GM13976 (cell line): ENCODE measurements at places on chromosomes 12 and 14.

DNA sequence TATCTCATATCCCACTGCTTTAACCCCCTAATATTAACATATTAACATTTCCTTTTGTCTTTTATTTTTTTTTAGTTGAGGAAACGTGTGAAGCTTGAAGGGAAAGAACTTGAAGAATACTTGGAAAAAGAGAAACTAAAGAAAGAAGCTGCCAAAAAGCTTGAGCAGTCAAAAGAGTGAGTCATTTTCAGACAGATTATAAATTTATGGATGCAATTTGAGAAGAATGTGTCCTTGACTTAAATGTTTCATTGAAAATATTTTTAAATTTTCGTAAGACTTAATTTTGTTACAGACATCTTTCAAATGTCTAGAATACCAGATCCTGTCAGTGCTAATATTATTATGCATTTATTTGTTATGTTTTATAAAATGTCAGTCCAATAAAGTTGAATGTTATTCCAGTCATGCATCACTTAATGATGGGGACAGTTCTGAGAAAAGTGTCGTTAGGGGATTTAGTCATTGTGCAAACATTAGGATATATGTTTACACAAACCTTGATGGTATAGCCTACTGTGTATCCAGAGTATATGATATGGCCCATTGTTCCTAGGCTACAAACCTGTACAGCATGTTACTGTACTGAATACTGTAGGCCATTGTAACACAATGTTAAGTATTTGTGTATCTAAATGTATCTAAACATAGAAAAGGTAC is 32.6 kb downstream of the CPSF2 start:
- DNase-seq = no peak

GRCh38 chr12:107891967-107892366 is 117.5 kb downstream of the ASCL4 start:
- peak; percentile 26 for DNase-seq

- DNase-seq = no peak
These were observed 1.4 kb downstream of the KRT2 start for GRCh38 chr12:52650520-52651081.

DNA sequence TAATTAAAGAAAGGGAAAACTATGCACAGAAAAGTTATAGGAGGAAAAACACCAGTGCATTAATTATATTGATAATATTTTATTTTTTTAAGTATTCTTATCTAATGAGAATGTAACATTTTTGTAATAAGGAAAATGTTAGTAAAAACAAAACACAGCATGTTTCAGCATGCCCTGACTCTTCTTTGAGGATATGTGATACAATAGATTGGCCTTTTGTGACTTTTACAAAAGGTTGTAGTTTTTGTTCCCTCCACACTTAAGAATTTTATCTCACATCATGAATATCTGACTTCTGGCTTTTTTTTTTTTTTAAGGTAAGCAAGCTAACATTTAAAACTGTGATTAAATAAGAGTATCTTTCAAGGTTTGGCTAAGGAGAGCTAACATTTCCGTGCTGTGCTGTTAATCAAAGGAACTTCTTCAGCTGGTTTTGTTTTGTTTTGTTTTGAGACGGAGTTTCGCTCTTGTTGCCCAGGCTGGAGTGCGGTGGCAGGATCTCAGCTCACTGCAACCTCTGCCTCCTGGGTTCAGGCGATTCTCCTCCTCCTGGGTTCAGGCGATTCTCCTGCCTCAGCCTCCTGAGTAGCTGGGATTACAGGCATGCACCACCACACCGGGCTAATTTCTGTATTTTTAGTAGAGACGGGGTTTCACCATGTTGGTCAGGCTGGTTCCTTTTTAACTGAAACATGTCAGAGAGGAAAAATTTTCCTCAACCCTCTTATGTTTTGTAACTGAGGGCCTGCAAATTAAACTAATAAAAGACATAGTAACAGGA is 30.8 kb upstream of the RESF1 start:
- DNase-seq = no peak

DNA sequence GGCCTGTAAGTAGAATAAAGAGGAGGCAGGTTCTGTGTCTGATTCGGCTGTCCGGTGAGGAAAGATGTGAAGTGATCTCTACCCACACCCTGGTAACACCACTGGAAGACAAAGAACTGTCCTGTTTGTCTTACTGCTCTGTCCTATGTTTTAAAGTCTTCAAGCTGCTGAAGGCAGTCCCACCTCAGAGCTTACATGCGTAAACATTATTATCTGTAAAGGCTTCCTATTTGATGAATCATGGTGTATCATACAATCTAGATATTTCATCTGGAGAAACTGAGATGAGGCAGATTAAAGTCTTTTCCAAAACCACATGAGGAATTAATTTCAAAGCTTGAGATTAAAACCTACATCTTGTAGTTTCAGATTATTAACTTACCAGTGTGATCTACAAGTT is 427.6 kb downstream of the ZFP36L1 start:
- DNase-seq = no peak

- no peak for DNase-seq
These were observed 98.5 kb downstream of the KLHL28 start for GRCh38 chr14:44863271-44863670.

- DNase-seq = no peak
These were observed 102.7 kb downstream of the DICER1 start for GRCh38 chr14:95054346-95055280.

GRCh38 chr12:45644541-45644940 is 85.0 kb upstream of the ARID2 start:
- DNase-seq = peak; percentile 34

DNA sequence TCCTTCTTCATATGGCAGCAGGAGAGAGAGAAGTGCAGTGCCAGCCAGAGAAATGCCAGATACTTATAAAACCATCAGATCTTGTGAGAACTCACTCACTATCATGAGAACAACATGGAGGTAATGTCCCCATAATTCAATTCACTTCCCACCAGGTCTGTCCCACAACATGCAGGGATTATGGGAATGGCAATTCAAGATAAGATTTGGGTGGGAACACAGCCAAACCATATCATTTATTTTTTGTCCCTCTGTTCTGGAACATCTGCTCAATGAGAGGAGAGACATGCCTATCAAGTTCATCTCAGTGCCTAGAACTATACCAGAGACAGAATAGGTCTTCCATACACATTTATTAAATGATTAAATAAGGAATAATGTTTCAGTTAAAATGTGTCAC is 543.5 kb downstream of the NRXN3 start:
- DNase-seq = no peak

GRCh38 chr14:35218963-35219362 is 73.2 kb upstream of the PSMA6 start:
- DNase-seq = no peak

DNA sequence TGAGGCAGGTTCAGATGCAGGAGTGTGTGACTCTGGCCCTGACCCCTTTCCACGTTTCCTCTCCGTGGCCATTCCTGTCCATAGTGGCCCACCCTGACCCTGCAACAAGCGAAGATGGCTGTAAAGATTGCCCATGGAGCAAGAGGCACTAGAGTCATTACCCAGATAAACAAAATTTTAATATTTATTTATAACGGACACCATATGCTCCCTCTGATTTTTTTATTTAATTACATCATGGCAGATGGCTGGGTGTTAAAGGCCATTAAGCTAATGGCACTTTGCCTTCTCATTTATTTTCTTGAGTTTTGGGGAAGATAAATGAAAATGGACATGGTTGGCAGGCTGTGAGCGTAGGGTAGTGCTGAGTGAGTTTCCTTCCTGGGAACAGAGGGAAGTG is 58.7 kb downstream of the WSCD2 start:
- no peak for DNase-seq

- DNase-seq = no peak
These were observed 836.1 kb downstream of the VRK1 start for GRCh38 chr14:97633131-97633738.

DNA sequence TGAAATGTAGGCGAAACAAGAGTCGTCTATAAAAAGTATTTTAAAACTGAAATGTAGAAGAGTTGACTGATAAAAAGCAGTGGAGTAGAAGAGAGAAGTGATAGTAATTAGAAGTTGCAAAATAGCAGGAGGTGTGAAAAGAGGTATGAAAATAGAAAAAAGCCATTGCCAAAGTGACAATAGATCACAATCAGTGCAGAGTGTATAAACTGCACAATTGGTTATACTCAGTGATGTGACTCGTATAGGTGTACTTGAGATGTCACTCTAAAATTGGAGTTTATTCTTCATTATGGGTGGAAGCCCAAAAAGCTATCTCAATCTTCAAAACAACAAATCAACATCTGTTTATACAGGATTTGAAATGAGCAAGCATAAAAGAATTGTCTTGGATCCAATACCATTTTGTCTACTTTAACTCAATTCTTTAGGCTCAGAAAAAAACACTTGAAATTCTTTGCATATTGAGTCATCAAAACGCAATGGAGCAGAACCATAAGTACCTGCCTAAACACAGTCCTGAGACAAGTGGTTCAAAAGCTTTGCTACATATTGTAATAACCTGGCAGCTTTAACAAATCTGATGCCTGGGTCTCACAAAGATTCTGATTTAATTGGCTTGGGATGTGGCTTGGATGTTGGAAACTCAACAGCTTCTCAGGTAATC is 8.8 kb downstream of the IKBIP start:
- peak; percentile 52 for DNase-seq

GRCh38 chr12:65868133-65868705 is 43.9 kb downstream of the HMGA2 start:
- no peak for DNase-seq

GRCh38 chr12:13316587-13317246 is 120.2 kb downstream of the EMP1 start:
- no peak for DNase-seq

GRCh38 chr12:85804663-85805062 is 31.5 kb downstream of the RASSF9 start:
- no peak for DNase-seq

DNA sequence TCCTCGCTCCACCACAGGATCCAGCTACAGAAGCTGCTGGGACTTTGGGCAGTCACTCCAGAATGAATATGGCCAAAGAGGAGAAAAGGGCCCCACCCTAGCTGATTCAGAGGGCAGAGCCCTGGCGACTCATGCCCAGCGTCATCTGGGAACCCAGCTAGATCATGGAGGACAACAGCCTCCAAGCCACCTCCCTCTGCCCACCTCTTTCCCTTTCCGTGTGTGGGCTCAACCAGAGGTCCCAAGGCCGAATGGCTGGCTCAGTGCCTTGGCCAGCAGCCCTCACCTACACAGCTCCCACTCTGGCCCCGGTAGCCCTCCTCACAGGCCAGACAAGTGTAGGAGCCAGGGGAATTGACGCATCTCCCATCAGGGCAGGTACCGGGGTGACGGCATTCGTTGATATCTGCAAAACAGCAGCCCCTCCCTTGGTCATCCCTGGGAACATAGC is 17.4 kb downstream of the ISCA2 start:
- DNase-seq = no peak

DNA sequence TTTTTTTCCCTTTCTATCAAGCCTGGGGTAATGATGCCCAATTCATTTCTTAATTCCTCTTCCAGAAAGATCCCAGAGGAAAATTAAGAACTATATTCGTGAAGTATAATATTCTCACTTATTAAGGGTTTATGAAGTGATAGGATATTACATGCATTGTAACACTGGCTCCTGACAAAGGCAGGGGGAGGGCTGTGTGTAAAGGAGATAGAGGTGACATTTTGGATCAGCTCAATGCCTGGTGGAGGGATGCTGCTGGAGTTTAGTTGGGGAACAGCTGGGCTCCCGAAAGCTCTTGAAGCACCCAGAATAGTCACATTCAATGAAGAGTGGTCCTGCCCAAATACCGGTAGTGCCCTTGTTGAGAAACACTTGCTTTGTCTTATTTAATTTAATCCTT is 774 bp downstream of the SERPINA11 start:
- no peak for DNase-seq

DNA sequence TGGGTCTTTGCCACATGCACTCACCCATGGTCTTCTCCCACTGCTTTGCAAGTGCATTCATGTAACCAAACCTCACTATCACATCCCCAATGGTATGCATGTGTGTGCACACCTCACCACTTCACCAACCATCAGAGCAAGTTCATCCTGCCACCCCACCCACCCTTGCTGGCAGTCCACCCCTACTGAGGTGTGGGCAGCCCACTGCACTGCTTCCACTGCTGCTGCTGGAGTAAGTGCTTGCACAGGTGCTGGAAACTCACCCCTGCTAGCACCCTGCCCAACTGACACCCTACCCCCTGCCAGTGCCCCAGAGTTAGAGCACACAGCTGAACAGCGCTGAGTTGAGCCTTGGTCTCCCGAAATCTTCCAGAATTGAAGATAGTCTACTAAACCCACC is 46.1 kb upstream of the CLEC14A start:
- no peak for DNase-seq

GRCh38 chr12:91565846-91566245 is 383.2 kb upstream of the DCN start:
- DNase-seq = no peak

DNA sequence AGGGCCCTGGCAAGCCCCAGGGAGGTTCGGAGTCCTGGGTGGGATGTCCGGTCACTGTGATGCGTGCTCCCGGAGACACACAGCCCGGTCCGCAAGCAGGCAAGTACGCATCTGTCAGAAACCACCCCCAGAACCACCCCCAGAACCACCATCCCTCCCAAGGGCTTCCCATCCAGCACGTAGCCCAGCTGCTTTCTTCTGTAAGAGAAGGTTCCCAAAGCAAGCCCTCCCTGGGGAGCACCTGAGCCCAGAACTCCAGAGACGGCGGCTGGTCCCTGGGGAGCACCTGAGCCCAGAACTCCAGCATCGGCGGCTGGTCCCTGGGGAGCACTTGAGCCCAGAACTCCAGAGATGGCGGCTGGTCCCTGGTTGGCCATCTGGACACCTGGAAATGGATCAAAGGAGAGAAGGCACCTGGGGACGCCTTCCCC is 2.6 kb upstream of the FBRSL1 start:
- DNase-seq = no peak

GRCh38 chr14:104353921-104354701 is 215.7 kb downstream of the KIF26A start:
- DNase-seq = no peak

- no peak for DNase-seq
These were observed 23.5 kb downstream of the ASB2 start for GRCh38 chr14:93952829-93953228.

GRCh38 chr14:23533652-23534435 is 17.7 kb downstream of the ZFHX2 start:
- no peak for DNase-seq

DNA sequence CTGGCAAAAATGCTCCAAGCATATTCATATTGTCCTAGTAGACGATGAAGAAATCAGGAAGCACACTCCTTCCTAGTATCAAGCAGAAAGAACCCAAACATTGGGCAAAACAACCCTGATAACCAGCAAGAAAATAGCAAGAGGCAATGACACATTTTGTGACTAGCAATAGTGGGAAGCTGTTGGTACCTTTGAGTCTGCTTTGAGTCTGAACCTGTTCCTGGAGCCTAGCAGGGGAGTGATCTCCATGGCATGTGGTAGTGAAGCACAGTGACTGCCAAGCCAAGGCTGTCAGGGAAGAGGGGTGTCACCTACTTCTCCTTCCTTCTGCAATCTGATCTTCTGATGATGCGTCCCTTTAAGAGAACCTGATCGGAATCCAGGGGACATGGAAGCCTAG is 533.9 kb downstream of the VRK1 start:
- DNase-seq = no peak
